Germinal center (tissue), 1 donor: ENCODE measurements at places on chromosomes 1 and 21.

DNA sequence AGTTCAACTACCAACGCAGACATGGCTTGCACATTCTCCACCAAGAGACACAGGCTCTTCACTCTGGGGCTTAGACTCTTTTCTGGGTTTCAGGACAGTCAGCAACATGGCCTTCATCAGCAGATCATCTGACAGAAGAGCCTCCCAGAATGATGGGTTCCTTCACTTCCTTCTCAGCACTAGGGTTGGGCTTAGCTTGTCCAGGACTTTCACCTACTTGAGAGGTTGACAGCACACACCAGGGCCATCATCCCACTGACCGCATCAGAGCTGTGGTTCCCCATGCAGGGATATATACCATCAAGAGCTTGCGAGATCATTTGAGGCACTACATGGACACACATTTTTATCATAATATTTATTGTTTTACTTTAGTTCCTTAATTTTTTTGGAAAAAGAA lies 10.4 kb upstream of the NCF2 start:
- no peak for DNase-seq

- no peak for DNase-seq
Measured at GRCh38 chr1:208921259-208921658, 662.3 kb upstream of the CAMK1G start.

DNA sequence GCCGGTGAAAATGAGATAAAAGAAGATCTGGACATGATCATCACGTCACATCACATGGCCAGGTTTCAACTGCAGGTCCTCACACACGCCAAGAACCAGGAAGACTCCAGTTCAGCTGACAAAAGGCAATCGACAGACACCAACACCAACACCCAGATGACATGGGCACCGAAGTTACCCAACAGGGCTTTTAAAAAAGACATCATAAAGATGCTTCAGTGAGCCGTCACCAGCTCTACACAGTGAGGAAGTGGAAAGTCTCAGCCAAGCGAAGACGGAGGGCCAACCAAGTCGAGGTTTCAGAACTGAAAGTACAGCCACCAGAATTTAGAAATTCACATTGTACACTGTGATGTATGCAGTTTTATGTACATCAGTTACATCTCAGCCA lies 154.3 kb upstream of the COL6A1 start:
- DNase-seq, result peak; percentile 25

DNA sequence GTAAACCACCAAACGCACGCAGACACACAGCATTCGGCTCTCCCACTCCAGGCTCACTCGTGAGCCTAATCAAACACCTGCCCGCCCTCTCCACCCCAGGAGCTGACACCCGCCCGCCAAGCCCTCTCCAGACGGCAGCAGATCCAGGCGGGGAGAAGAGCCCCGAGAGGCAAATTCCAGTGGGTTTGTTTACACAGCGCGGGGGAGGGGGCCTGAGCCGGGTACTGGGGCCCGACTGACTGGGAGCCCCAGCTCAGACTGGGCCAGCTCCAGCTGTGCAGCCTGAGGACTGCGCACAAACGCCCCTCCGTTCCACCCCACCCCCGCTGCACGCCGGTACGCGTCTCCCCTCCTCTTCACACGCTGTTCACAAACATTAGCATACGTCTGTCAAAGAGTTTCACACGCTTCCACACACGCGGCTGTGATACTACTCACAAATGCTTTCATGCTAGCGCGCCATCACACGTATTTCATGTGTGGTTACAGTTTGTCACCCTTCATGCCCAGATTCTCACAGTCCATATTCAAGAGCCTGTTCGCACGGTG lies 1.0 kb upstream of the EFNA1 start:
- no peak for DNase-seq

GRCh38 chr1:221751226-221751887 lies 9.5 kb upstream of the DUSP10 start:
- DNase-seq, result no peak

- no peak for DNase-seq
Measured at GRCh38 chr1:232005300-232005699, 378.7 kb downstream of the DISC1 start.

- no peak for DNase-seq
Measured at GRCh38 chr1:180815188-180815587, 97.5 kb upstream of the KIAA1614 start.

- DNase-seq, result no peak
Measured at GRCh38 chr1:178004926-178005391, 35.1 kb upstream of the SEC16B start.

- no peak for DNase-seq
Measured at GRCh38 chr1:230274254-230274653, 151.9 kb downstream of the PGBD5 start.

GRCh38 chr1:230220478-230220877 lies 153.4 kb downstream of the GALNT2 start:
- no peak for DNase-seq

- DNase-seq, result peak; percentile 46
Measured at GRCh38 chr1:207430602-207431001, 23.5 kb upstream of the CR2 start.

- DNase-seq, result no peak
Measured at GRCh38 chr1:22917989-22918388, 54.7 kb downstream of the LACTBL1 start.

DNA sequence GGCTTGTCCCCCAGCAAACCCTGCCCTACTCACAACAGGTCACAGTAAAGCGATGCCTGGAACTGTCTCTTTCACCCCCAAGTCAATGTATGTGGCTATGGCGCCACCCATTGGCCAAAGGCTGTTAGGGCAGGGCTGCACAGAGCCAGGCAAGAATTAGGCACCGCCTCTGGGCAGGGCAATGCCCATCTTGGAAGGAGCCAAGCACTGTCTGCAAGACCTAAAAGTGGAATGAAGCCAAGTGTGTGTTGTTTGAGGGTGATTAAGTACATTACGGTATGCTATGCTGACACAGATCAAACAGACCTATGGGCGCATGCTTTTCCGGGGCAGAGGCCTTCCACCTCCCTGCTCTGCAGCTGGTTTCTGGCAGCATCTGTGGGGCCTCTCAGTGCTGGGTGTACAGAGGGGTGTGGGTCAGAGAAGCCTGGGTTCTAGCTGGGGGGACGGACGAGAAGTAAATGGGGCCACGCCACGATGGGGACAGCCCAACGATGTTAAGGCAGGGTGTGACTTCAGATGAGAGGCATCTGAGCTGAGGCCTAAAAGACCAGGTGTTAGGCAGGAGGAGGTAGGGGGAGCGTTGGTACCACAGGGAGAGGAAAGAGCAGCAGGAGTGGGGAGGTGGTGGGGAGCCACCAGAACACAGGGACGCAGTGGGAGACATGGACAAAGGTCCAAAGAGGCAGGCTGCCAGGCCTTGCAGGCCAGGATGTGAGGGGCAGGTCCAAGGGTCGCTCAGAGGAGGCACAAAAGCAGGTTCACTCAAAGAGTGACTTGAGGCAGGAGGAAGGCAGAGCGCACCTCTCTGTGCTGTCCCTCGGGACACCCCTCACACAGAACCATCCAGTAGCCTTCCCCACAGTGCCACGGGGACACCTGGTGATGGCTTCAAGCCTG lies 49.8 kb downstream of the ACOT7 start:
- peak; percentile 54 for DNase-seq

DNA sequence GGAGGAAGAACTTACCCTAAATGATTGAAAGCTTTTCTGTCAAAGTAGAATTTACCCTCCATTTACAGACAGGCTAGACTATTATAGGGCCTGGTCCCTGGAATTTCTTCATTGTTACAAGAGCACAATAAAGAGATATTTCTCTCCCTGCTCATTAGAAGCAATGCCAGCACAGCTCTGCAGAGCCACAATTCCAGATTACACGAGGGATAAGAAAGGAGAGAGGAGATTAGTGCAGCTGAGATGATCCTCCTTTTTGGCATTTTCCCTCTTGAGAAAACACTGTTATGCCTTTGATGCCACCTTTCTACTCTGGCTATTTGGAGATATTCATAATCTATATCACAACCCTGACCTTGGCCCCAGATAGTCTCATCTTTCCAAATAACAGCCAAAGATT lies 1119.5 kb upstream of the TMPRSS15 start:
- no peak for DNase-seq

DNA sequence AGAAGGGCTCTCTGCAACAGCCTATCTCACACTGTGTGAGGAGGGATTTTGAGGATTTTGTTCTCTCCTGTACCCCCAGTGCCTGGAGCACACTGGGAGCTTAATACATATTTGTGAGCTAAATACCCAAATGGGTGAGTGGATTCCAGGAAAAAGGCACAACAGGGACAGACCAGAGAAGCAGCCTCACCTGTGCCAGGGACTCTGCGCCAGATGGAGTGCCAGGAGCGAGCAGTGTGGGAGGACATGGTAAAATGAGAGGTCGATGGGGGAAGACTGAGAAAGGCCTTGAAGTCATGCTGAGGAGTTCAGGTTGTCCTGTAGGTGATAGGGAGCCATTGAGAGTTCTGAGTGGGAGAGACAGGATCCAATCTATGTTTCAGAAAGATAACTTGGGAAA lies 11.0 kb upstream of the KCNA2 start:
- DNase-seq, result no peak

- DNase-seq, result no peak
Measured at GRCh38 chr1:64378826-64379225, 91.1 kb upstream of the CACHD1 start.

DNA sequence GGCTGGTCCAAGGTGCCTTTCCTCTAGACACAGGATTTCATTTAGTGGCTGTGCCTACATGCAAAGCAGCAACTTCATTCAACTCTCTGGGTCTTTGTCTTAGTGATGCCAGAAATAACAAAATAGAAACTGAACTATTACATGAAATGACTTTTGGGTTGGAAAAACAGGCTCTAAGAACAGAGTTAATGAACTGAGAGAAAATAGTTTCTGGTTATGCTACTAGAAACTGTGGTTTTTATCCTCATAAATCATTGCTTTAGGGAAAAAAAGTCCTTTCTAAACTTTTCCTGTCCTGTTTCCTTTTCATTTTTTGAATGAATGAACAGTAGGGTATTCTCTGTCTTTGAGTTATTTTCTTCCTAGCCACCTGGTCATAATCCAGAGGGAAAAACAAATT lies 424.0 kb downstream of the KIF26B start:
- no peak for DNase-seq

- DNase-seq, result no peak
Measured at GRCh38 chr1:66787641-66788040, 13.4 kb downstream of the INSL5 start.

DNA sequence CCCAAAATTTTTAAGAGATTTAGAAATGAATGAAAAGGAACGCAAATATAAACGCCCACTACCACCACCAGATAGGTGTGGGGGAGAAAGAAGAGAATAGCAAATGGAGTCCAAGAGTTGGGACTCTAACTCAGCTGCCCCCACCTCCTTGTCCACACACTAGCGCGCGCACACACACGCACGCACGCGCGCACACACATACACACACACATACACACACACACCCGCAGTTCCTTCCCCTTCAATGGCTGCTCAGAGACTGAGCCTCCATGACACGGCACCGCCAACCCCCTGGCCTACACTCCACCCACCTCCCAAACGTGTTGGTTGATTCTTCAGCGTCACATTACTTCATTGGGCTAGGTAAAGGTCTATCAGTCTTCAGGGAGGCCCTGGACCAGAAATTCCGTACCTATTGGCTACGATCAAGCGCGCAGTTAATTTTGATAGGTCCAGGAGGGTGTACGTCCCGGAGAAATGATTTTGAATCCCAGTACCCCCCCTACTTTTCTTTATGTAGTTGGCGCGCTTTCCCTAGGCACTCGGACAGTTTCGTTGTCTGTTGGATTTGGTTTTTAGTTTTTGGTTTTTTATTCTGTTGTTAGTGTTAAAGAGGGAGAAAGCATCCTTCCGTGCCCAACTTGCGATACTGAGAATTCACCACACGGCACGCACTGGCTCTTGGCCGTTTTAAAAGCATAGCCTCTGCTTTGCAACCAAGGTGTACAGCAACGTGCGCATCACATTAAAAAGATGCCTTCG lies at the start of gene ANP32E:
TSS of gene ANP32E (minus strand) at position 261 of the 762 bp plus-strand sequence. CDS start 326 bp downstream, outside the sequence.
- peak; percentile 98 for DNase-seq
